ENCODE measurements at places on chromosomes 3 and 15.

- DNase-seq, result no peak
These were observed 37.8 kb upstream of the BCL6 start for GRCh38 chr3:187783098-187783497.

- no peak for DNase-seq
These were observed 46.2 kb downstream of the NR1D2 start for GRCh38 chr3:23991306-23991682.

GRCh38 chr3:122030381-122031122 is 8.5 kb upstream of the ILDR1 start:
- DNase-seq, result no peak

- no peak for DNase-seq
These were observed 50.7 kb upstream of the C3orf49 start for GRCh38 chr3:63768386-63768785.

DNA sequence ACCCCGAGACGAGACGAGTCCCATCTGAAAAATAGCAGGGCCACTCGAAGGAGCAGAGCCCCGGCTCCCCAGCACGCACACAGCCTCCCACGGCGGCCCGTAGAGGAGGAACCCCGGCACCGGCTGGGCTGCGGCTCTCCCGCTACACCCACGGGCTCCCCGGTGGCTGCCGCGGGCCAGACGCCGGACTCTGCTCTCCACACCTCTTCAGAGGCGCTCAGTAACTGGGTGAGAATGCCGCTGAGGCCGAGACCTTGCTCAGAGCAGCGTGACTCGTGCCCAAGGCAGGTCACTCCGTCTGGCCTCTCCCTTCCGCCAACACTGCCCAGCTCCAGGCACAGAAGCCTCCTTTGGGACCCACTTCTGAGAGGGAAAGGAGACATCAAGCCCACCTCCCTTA is 34.4 kb downstream of the TNK2 start:
- DNase-seq, result no peak

GRCh38 chr3:48532977-48533337 is 23.6 kb downstream of the PFKFB4 start:
- no peak for DNase-seq

DNA sequence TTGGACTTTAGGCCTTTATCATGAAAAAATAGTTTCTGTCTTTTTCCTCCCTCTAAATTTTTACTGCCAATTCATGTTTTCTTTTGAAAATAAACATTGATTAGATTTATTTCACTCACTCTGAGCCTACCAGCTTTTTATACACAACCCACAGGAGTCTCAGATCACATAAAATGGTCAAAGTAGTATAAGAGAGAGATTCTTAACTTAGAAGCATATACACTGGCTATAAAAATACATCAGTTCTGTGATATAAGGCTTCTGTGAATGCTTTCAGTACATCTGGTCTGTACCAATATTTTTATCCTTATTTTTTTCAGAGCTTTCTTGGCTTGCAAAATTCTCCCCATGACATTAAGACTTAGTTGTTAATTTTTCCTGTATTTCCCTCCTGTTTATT is 117.0 kb upstream of the PTX3 start:
- no peak for DNase-seq

DNA sequence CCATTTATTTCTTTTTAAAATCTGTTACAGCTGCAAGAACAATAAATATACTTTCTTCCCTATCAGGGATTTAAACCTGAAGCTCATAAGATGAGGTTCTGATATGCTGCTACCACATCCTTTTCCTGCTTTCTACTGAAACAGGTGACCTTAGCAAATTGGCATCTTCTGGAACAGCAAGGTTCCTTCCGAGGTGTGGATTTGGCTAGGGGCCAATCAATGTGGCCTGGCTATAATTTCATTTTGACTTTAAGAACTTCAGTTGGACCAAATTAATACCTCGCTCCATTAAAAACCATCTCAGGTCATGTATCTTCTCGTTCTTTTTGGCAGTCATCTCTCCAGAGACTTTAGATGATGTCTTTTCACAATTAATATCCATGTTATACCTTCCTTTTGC is 53.4 kb upstream of the C3orf80 start:
- no peak for DNase-seq

DNA sequence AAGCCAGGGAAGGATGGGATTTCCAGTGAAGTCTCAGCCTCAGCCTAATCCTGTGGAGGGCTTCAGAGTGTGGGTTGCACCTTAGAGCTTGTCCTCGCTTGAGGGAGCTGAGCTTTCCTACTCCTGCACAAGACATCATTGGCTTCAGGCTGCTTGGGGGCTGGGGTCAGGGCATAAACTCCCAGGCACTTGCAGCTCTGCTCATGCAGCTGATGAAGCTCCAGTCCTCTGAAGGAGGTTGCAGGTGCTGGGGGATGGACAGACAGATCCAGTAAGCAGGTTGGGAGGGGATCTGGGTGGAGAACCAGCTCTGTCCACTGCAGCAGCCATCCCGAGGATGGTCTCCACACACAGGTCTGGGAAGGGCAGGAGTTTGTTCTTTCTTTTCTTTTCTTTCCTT is 19.4 kb upstream of the POLG start:
- DNase-seq, result no peak

- DNase-seq, result no peak
These were observed 346.8 kb upstream of the SATB1 start for GRCh38 chr3:18771931-18772330.

DNA sequence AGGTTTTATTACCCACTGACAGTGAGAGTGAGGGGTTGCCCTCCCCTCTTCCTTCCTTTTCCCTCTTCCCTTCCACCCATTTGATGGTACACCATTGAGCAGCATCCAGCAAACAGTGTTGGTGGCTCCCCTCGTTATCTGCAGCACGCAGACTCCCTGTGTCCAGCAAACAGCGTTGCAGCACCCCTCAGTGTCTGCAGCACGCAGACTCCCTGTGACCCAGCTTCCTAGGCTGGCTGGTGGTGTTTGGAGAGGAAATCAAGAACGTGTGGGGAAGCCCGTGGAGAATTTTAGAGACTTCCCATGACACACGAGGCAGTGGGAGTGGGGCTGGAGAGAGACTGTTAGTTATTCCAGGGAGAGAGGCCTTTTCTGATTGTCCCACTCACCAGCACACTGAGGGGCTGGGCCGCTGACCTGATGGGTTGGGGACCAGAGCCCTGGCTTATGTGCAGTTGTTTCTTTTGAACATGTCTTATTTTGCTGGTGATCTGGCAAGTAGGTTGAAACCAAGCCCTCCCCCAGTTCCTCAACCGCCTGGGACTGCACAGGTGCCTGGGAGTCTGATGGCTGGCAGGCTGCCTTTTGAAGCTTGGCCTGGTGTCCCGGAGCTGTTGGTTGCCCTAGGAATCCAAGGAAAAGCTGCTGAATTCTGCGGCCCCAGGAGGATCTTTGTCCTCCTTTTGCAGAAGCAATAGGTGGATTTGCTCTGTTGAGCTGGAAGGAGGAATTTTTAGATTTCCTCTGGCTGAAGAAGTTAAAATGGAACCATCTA is 19.0 kb downstream of the APBA2 start:
- DNase-seq, result peak; percentile 20

DNA sequence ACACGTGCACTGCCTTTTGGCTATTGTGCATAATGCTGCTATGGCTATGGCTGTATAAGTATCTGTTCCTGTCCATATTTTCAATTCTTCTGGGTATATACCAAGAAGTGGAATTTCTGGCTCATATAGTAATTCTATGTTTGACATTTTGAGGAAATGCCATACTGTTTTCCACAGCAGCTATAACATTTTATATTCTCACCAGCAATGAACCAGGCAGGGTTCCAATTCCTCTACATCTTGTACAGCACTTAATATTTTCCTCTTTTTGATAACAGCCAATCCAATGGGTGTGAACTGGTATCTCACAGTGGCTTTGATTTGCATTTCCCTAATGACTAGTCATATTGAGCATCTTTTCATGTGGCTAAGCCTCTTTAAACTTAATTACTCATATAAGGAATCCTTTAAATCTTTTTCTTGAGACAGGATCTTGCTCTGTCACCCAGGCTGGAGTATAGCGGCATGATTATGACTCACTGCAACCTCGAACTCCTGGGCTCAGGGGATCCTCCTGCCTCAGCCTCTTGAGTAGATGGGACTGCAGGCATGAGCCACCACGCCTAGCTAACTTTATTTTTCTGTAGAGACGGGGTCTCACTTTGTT is 38.1 kb upstream of the IGDCC4 start:
- peak; percentile 34 for DNase-seq

- DNase-seq, result no peak
These were observed 3.1 kb upstream of the PSMD6 start for GRCh38 chr3:64026346-64026745.

DNA sequence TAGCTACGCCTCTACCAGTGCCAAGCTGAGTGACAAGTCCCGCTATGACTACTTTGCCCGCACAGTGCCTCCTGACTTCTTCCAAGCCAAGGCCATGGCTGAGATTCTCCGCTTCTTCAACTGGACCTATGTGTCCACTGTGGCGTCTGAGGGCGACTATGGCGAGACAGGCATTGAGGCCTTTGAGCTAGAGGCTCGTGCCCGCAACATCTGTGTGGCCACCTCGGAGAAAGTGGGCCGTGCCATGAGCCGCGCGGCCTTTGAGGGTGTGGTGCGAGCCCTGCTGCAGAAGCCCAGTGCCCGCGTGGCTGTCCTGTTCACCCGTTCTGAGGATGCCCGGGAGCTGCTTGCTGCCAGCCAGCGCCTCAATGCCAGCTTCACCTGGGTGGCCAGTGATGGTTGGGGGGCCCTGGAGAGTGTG is 5.7 kb downstream of the GRM2 start:
- DNase-seq, result no peak

DNA sequence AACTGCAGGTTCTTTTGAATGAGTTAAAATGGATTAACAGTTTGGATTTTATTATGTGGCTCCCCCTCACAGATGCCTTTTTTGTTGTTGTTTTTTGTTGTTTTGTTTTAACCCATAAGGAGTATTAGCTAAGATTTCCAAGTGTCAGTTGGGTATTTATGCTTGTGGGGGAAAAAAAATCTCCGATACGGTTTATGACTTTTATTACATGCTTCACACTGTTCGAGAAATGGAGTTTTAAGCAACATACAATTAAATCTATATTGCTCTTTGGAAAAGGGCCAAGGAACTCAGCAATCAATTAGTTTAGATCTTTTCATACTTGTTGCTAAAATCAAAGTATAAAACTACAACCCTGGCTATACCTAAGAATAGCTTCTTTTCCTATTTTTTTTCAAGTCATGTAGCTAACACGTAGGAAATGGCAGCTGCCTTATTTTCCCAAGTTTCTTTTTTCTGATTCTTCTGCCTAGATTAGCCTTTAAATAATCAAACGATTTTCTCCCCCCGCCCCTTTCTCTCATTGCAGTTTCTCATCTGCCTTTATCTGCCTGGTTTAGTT is 16.0 kb downstream of the NR2F2 start:
- DNase-seq, result no peak

- DNase-seq, result no peak
These were observed at the start of gene TRH for GRCh38 chr3:129974564-129974832. TSS of gene TRH (plus strand) at chr3:129974720. CDS start at chr3:129975817, 1,097 bp downstream.

DNA sequence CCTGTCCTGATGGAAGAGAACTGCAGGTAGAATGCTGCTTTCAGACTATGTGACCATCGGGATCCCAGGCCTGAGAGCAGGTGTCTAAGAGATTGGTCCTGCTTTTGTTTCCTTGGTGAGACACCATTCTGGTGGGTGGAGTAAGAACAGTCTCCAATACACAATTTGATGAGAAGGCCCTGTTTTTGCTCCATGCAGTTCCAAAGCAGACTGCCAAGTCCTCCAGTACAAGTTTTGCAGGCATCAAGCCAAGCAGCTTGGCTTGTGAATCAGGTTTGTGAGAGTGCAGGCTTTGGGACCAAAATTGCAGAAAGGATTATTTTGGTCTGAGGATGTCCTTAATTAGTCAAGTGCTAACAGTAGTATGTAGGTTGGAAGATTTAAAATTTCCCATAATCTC is 381.6 kb downstream of the FOXP1 start:
- no peak for DNase-seq

All from activated T-cell treated with anti-CD3 and anti-CD28 coated beads, Interleukin-2, amount 50 U/mL, for 24 hours (primary cell).